T-cell (primary cell): ENCODE measurements at places on chromosomes 3 and 15.

GRCh38 chr3:182521339-182521738 is 272.0 kb upstream of the ATP11B start:
- no peak for DNase-seq

GRCh38 chr3:188764609-188765008 is 407.2 kb upstream of the TPRG1 start:
- DNase-seq: no peak

GRCh38 chr15:66789029-66790025 is 87.3 kb downstream of the SMAD6 start:
- DNase-seq: no peak

DNA sequence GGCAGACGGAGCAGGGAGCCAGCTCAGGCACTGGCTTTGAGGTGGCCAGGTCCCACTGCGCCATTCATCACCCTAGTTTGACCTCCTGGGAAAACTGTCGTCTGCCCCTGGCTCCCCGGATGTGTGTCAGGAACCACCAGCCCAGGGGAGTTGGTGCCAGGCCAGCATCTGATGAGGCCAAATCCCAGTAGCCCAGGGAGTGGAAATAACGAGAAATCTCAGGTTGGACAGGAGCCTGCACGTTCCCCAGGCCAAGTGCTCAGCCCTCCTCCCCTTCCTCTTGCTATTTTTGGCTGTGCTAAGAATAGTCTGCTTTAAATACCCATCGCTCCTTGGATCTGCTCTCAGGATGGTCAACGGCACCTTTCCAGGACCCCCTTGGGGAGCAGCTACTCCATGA is 93.1 kb upstream of the RPL32 start:
- DNase-seq: no peak

DNA sequence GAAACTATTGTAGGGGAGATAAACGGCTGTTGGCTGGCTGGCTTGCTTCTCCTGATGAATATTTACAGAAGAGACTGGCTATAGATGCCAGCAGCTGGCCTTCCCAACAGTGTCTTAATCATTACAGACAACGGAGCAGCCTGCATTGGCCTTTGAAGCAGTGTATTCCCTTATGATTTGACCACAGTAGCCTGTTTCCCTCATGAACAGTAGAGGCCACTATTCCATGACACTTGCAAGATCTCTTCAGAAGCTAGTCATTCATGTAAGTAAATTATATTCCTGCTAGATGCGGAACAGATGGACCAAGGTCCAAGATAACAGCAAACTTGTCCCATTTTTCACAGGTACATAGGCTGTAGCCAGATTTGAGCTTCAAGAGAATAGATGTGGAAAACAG is 47.3 kb downstream of the TMCO5A start:
- DNase-seq: no peak

- DNase-seq: no peak
Measured at GRCh38 chr3:157091083-157091833, 68.7 kb downstream of the CCNL1 start.

DNA sequence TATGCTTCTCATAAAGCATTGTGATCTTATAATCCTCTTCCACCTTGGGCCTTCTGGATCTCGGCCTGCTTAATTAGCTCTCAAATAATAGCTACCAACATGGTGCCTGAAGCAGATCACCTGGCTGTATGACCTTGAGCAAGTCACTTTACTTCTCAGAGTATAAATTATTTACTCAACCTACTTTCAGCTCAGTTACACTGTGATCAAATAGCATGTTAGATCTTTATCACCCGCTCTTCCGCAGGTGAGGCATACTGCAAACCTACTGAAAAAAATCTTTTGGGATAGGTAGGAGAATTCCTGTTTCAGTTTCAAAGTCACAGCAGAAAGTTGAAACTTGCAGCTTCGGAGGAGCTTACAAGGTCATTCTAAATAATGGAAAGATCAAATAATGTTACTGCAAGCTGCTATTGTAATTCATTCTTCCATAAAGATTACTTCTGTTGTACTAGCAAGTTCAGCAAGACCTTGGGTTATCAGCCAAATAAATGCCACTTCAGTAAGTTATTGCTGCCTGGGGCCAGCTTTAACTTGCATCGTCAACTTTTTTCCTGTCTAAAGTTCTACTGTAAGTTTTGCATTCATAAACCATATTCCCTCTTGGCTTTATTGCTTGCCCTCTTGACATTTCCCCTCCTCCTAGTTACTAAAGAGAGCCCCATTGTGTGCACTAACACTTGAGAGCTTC is 268.4 kb upstream of the ATP11B start:
- DNase-seq: no peak

DNA sequence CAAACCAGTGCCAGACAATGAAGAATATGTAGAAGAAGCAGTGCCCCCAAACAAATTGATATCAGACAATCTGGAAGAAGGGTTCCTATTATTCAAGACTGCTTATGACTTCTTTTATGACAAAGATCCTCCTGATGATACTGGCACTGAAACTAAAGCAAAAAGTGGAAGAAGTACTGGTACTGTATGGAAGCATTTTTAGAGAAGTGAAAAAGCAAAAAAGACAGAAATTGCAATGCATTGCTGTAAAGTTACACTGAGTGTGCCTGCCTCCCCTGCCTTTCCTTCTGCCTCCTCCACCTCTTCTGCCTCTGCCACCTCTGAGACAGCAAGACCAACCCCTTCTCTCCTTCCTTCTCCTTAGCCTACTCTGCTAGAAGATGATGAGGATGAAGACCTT is 167.6 kb downstream of the PLCL2 start:
- no peak for DNase-seq

- no peak for DNase-seq
Measured at GRCh38 chr15:93052090-93052879, 36.7 kb downstream of the RGMA start.

DNA sequence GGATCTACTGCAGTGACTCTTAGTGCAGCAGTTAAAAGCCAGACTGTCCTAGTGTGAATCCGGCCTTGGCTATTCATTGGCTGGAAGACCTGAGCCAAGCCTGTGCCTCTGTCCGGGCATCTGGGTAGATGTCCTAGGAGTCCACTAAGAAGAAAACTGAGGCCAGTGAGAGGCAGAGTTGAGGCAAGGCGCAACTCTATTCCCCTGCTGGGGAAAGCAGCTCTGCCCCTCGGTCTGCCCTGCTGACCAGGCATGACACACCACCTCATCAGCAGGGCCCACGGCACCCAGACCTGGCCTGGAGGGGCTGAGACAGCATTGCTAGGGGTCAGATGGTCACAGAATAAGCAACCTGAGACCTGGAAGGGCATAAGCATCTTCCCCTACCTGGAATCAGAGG is 46.7 kb upstream of the ABHD2 start:
- no peak for DNase-seq

DNA sequence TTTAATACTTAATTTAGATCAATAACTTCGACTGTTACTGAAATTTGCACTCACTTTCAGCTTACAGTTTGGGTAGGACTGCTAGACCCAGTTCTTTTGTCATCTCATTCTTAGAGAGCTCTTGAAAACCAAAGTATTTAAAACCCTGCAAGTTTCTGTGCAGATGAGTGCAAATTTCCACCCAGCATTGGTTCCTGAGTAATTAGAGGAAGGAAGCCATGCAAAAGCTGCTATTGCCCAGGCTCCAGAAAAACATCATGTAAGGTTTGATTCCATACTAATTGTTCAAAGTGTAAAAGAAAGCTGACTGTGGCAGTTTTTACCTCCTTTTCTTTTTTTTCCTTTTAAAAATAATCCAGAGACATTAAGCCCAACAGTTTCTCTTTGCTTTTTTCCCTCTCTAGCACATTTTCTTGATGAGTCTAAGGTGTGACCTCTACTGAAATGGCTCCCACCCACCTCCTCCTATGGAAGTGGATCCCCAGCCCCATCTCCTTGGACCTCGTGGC is 30.3 kb downstream of the ABHD2 start:
- no peak for DNase-seq

- DNase-seq: no peak
Measured at GRCh38 chr15:90159213-90159612, 41.9 kb upstream of the SEMA4B start.

DNA sequence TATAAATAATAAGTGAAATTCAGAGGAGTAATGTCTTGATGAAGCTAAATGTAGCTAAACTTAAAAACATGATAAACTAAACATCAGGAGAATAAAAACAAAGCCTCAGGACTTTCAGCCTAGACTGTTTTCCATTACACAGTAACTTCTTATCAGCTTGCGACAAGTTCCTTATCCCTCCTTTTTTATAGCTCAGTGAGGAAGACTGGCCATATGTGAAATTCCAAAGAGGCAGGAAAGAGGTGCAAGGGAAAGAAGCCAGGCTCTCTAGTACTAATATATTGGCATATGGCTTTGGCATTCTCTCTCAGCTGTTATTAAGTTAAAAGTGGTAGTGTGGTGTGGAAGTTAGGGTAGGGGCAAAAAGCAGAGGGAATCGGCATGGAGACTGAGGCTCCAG is 4.4 kb downstream of the COX17 start:
- DNase-seq: no peak

GRCh38 chr3:45178183-45179023 is 32.2 kb upstream of the CDCP1 start:
- no peak for DNase-seq

DNA sequence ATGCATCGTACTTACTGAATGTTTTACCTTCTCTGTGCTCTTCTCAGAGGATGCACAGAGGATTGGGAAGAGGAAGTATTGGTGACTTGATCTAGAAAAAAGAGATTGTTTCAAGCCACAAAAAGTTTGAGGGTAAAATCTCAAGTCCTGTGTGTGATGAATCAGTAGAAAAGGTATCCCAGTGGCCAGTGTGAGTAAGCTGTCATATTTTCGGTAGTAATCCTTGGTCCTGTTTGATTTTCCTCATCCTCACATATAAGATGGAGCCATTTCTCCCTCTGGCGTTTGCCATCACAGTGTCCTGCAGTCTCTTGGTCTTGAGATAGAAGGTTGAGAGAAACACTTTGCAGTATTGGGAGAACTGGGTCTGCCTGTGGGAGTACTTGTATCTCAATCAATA is 166.8 kb downstream of the LPP start:
- no peak for DNase-seq

GRCh38 chr3:98735296-98735695 is 27.8 kb upstream of the ST3GAL6 start:
- no peak for DNase-seq

DNA sequence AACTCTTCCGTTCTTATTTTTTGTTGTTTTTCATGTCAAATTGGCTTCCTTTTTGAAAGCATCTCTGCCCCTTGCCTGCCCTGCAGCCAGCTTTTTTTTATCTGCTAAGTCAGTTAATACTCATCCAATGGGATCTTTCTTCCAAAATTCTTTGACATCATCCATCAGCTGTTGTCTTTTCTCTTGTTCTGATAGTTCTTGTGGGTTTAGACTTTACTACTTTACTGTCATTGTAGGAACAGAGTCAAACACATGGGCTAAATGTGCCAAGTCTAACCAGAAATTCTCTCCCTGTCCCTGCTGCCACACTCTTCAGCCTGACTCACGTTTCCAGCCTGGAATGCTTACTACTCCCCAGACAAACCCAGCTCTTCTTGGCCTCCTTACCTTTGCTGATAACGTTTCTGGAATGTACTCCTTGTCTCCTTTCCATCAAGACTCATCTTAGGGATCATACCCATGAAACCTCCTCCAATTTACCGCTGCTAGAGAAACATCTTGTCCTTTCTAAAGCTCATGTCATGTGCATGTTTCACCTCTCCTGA is 10.7 kb upstream of the VPS8 start:
- DNase-seq: no peak

- DNase-seq: no peak
Measured at GRCh38 chr15:32951736-32952464, 234.1 kb downstream of the GREM1 start.

GRCh38 chr3:115254492-115255196 is 107.6 kb upstream of the ZBTB20 start:
- no peak for DNase-seq

DNA sequence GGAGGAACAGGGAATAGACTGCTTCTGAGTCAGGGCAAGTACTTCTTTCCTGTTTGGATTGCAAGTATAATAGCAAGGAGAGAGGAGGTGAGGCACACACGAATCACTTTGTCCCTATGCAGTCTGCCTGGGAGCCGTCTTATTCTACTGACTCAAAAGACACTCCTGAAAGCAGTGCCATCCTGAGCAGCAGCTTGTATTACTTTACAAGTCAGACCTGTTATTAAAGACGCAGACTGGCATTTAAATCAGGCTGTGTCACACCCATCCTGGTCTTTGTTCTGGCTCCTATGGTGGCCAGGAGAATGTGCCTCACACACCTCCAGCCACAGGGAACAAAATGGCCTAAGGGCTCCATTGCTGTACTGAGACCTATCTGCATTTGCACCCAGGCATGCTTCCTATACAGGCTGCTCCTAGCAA is 17.9 kb upstream of the SQOR start:
- no peak for DNase-seq

DNA sequence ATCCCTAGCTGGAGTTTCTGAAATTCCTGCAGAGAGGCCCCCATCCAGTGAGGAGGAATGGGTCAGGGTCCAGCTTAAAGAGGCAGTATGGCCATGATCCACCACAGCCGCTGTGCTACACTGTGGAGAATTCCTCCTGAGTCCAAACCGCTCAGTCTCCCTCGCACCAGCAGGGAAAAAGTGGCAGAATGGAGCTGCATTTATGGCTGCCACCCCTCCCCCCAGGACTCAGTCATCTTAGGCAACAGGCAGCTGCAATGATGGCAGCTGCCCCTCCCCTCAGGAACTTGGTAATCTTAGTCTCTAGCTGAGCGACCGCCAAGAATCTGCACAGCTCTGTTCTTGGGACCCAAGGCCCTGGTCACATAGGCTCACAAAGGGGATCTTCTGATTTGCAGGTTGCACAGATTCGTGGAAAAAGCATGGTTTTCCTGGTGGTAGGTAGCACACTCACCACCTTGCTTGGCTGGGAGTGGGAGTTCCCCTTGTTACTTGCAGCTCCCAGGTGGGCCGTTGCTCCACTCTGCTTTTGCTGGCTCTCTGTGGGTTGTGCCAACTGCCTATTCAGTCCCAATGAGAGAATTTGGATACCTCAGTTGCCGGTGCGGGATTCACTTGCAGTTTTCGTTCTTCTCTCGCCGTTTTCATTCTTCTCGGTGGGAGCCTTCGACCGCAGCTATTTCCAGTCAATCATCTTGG is 204.1 kb downstream of the STXBP5L start:
- no peak for DNase-seq

- no peak for DNase-seq
Measured at GRCh38 chr15:52114261-52115055, 1.9 kb upstream of the BCL2L10 start.

- no peak for DNase-seq
Measured at GRCh38 chr15:51833772-51834171, 4.3 kb downstream of the TMOD3 start.

DNA sequence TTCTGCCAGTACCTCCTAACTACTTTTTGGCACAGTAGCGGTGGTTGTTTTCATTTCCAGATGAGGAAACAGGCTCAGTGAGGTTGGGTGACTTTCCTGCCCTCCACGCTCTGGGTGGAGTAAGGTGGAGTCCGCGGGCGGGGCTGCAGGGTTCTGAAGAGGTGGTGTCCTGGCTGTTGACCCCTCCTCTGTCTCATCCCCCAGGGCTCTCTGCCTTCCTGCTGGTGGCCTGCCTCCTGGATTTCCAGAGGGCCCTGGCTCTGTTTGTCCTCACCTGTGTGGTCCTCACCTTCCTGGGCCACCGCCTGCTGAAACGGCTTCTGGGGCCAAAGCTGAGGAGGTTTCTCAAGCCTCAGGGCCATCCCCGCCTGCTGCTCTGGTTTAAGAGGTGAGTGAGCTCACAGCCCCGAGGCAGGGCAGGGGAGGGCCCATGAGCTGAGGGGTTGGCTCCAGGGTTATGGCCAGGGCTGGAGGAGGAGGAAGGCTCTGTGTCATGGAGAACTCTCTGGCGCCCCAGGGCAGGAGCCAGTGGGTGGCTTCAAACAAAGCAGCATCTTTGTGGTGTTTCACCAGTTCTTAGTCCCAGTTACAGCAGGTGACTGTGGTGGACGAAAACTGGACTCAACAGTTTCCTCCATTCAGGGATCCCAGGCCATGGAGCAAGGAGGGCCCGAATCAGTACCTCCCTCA is 10.4 kb downstream of the SLC28A1 start:
- DNase-seq: no peak
